ENCODE measurements at places on chromosomes 11 and 22.

GRCh38 chr11:695288-695537 is 191 bp upstream of the DEAF1 start:
- no peak for DNase-seq

- no peak for DNase-seq
Measured at GRCh38 chr11:119863851-119864601, 135.0 kb upstream of the NECTIN1 start.

GRCh38 chr11:104679258-104679657 is 219.0 kb downstream of the CASP12 start:
- DNase-seq = no peak

GRCh38 chr11:2511421-2512369 is 66.9 kb downstream of the KCNQ1 start:
- DNase-seq = no peak

DNA sequence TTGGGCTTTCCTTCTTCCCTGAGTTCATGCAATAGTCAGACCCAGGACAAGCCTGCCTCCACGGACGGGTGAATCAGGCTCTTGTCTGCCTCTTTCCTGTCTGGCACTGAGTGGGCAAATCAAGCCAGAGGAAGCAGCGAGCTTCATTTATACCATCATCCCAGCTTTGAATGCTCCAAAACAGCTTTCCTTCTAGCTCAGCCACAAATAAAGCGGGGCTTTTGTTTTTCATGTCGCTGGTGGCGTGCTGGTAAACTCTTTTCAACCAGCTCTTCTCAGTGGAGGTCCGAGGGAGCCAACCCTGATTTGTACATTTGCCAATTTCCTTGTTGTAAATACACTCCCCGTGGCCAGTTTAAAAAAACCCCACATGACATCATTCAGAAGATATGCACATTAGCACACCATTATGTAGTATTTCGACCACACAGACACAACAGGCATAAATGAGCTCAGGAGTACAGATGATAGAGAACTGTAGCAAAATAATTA is 8.6 kb downstream of the C11orf91 start:
- DNase-seq = no peak

- no peak for DNase-seq
Measured at GRCh38 chr22:40512426-40513136, 123.9 kb downstream of the MRTFA start.

DNA sequence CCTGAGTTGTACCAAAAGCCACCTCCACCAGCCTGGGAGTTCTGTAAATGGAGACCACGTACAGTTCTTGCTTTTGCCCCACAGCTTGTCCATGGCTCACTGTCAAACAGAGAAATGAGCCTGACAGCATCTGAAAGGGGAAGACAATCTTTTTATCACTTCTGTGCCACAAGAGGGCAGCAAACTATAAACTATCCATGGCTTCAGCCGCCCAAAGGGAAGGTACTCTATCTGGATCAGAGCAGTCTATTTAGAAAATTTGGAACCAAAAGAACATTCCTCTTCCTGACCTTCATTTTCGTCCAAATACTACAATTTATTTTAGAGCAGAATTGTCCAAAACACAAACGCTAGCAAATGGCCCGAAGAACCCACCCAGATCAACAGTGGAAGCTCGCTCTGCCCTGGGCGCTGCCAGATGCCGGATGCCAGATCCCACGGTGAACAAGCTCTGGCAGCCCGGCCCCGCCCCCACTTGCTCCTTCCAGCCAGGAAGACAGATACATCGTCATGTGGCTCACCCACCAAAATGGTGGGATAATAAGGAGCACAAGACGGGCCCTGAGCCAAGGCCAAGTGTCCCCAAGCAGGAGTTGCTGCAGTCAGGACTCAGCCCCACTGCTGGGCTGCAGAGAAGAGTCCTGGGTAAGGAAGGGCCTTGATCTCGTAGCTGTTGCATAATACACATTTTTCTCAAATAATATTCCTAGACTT is 23.9 kb upstream of the SCGB1A1 start:
- peak; percentile 39 for DNase-seq

DNA sequence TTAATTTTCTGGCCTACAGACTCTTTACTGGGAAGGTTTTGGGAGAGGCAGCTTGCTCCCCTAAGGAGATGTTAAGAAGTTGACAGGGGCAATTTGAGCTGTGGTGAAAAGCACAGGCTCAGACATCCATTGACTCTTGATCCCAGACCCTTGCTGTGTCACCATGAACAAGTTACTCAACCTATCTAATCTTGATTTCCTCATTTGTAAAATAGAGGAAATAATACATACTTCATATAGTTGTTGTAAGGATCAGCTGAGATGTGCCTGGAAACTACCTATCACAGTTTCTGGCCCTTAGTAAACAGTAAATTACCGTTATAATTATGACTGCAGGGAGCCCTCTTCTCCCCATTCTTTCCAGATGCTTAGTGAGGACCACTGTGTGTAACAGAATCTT is 16.6 kb upstream of the SCGB1D4 start:
- no peak for DNase-seq

DNA sequence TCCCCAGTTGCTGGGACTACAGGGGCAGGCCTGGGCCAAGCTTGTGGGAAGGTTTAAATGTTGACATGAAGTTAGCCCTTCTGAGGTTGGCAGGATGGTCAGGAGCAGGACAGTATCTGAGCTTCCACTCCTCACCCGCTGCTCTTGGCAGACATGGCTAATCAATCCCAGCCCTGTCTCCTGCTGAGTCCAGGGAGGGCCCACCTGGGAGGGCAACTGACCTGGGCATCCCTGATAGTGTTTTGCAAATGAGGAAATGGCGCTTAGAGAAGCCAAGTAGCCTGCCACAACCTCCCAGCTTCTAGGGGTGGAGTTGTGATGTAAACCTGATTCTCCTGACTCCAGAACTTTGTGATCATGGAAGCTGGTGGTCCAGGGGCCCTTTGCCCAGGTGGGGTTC is 16.7 kb downstream of the FLRT1 start:
- no peak for DNase-seq

DNA sequence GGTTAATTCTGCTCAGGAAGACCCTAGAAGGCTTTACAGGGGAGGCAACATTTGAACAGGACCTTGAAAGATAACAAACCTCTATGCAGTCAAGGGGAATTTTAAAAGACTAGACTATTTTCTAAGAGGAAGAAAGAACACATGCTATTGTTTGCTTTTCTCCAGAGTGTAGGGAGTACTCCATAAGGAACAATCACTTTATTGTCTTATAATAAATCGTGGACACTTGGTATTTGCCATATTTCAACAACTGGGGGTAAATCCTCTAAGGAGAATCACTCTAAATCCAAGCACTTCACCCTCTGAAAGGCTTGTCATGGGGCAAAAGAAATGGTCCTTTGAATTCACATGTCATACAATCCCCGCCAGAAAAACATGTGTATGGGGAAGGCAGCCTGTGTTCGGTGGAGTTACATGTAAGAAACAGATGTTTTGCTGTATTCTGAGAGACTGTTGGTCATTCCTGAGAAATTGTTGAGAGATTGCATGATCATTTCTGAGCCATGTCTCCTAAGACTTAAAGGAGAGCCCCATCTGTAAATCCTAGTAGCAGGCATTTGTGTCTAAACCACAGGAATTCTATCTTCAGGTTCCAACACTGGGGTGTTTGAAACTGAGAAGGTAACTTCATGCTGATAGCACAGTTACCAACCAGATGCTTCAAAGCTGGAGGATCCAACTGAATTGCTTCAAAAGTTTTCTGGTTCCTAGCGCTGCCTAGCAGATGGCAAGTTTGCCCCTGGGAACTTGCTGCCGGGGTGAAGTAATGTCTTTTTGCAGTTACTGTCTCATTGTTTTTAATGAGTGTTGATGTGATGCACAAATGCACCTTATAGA is 66.8 kb downstream of the FZD4 start:
- DNase-seq = no peak

- no peak for DNase-seq
Measured at GRCh38 chr11:20688761-20689160, 19.4 kb downstream of the NELL1 start.

DNA sequence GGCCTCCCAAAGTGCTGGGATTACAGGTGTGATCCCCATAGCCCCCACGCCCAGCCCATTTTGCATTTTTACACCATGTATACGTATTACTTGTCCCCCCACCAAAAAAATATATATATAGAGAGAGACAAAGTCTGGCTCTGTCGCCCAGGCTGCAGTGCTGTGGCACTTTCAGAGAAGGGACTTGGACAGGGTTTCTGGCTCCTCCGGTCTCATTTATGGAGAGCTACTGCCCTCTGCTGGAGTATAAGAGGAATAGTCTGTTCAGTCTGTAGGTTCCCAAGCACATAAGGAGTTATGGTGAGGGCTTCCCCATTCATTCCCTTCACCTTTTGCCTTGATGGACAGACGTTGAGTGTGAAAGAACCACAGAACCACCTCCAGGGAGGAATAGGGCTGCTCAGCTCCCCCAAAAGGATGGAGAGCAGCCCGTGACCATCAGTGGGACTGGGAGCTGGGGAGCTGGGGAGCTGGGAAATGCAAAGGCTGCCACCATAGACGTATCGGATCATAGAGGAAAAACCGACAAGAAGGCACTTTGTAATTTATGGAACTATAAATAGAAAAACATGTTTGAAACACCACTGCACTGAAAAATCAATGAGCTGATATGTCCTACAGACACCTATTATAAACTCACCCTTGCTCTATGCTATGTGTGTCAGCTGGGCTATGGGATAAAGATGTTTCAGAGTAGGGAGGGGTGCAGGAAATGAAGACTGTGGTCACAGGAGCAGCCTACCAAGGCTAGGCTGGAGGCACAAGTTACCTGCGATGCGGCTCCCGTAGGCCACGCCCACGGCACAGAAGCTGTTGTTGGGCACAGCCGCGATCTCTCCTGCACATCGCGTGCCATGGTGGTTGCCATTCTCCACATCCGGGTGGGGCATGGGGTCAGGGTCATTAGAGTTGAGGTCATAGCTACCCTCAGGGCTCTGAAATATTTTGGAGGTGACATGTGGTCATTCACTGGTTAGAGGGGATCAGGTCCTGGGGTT is 5.2 kb downstream of the PCSK7 start:
- DNase-seq = peak; percentile 29

GRCh38 chr11:18081551-18081950 is 24.3 kb downstream of the SAAL1 start:
- DNase-seq = no peak

DNA sequence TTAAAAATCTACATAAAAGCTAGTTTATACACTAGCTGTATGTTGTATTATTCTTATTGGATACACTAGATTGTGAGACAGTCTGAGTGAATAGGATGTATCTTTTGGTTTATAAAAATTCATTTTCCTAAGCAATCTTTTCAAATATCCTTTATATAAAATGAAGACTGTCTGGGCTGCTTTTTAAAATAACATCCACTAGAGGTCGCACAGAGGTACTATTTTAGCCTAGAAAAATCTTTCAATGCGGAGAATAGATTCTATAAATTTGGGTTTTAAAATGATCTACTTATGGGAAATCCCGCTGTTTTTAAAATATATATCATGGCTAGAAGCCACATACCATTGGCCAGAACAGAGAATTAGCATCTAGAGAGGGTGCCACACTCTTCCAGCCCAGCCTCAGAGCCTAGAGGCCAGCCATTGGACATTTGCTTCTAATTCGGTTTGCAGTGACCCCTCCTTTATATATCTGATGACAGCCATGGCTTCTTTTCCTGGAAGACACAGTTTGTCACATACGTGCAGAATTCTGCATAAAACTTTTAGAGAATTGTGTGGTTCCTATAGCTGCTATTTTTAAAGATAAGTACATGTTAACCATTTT is 7.3 kb downstream of the C11orf97 start:
- DNase-seq = no peak

DNA sequence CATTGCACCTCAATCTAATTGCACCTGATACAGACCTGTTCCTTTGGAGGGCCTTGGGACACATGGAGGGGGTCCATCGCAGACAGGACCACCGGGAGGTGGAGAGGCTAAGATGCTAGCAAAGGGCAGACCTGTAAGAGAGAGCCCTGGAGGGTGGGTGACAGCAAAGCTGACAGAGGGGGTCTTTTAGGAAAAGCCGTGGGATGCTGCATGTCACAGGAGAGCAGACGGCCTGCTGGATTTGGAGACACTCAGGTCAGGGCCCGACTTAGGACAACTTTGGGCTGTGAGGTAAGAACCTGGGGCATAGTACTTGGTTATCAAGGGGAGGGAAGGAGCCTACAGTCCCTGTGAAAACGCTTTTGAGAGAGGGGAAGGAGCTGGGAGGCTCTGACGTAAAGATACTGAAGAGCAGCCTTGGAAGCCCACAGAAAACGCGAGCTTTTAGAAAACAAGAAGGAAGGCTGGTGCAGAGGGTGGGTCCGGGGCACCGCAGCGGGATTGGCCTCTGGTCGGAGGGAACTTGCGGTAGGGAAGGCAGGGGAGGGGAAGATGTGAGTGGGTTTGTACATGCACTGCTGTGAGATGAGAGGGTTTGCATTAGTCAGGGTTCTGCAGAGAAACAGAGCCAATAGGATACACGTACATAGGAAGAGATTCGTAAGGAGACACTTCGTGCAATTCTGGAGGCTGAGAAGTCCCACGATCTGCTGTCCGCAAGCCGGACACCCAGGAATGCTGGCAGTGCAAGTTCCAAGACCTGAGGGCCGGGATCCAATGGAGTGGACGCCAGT is 868.5 kb downstream of the TBC1D22A start:
- no peak for DNase-seq

GRCh38 chr22:46758121-46758520 is 4.3 kb upstream of the TBC1D22A start:
- DNase-seq = no peak

- DNase-seq = no peak
Measured at GRCh38 chr11:132296946-132297610, 926.7 kb downstream of the NTM start.

DNA sequence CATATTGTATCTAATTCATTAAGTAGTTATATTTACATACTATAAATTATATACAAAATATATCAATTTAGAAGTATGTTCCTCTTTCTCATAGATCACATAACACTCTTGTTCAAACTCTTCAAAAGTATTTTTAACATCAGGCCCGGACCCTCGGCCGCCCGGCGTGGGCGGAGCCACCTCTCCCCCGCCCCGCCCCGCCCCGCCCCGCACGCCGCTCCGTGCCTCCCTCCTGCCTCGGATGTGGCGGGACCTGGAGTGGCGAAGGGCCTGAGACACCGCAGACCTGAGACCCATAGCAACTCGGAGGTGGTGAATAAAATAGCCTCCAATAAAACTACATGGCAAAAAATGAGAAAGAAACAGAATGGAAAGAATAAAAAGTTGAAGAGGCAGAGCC is 105.9 kb upstream of the BDNF start:
- no peak for DNase-seq

GRCh38 chr11:8715501-8715900 is 32.9 kb downstream of the RPL27A start:
- DNase-seq = no peak

GRCh38 chr22:29702000-29702930 is 17.5 kb upstream of the CABP7 start:
- DNase-seq = no peak

GRCh38 chr11:95593111-95593510 is 196.5 kb downstream of the FAM76B start:
- no peak for DNase-seq

- DNase-seq = no peak
Measured at GRCh38 chr22:44348971-44349560, 36.3 kb upstream of the SHISAL1 start.

GRCh38 chr22:49166211-49166610 is 661.5 kb downstream of the BRD1 start:
- no peak for DNase-seq

- no peak for DNase-seq
Measured at GRCh38 chr22:23107487-23108248, 34.1 kb downstream of the RSPH14 start.
